NCI-H1092 (cell line): ENCODE measurements at places on chromosomes 16 and 17.
A peak's percentile ranks its signal among the peaks of the same experiment; 100 is the strongest.

DNA sequence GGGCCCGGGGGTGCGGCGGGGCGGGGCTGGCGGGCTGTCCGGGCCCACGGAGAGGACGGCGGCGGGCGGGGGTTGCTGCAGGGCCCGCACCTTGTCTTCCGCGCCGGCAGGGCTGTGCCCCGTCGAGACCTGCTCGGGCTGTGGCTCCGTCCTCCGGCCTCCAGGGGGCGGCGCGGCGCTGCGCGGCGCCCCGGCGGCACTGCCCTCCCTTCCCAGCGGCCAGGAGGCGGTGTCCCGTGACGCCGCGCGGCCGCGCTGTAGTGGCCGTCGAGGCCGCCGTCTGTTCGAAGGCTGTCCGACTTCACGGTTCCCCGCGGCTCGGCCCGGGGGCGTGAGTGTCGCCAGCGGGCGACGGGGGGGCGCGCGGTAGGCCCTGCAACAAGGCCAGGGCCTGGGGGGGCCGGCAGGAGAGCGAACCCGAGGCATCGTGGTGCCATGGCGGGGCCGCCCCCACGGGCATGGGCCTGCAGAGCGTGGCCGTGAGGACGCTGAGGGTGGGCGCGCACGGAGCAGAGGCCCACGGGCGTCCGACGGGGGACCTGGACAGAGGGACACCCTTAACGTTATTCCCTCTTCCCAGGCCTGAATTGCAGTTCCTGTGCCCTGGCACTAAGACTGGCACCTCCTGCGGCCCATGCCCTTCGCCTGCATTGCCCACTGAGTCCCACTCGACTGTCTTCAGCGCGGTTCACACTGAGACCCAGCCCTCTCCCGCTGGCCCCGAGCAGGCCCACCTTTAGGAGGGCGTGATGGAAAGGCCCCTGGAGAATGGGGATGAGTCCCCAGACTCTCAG is at the start of gene PLEKHG4:
PLEKHG4 (plus strand) TSS at position 237 of the 794 bp plus-strand sequence; CDS start at position 750, 513 bp downstream.
- DNase-seq, result peak; percentile 65

GRCh38 chr17:63150490-63150889 is 184.5 kb downstream of the TANC2 start:
- DNase-seq, result no peak

DNA sequence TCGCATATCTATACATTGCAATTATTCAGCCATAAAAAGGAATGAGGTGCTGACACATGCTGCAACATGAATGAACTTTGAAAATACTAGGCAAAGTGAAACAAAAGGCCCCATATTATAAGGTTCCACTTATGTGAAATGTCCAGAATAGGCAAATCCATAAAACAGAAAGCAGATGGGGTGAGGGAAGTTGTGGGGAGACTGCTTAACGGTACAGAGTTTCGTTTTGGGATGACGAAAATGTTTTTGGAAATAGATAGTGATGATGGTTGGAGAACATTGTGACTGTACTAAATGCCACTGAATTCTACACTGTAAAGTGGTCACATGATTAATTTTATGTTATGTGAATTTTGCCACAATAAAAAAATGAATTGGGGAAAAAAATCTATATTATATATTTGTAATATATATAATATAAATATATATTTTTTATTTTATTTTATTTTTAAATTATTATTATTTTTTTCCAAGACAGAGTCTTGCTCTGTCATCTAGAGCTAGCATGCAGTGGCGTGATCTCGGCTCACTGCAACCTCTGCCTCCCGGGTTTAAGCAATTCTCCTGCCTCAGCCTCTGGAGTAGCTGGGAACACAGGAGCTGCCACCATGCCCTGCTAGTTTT is 4.2 kb upstream of the GNA13 start:
- no peak for DNase-seq

DNA sequence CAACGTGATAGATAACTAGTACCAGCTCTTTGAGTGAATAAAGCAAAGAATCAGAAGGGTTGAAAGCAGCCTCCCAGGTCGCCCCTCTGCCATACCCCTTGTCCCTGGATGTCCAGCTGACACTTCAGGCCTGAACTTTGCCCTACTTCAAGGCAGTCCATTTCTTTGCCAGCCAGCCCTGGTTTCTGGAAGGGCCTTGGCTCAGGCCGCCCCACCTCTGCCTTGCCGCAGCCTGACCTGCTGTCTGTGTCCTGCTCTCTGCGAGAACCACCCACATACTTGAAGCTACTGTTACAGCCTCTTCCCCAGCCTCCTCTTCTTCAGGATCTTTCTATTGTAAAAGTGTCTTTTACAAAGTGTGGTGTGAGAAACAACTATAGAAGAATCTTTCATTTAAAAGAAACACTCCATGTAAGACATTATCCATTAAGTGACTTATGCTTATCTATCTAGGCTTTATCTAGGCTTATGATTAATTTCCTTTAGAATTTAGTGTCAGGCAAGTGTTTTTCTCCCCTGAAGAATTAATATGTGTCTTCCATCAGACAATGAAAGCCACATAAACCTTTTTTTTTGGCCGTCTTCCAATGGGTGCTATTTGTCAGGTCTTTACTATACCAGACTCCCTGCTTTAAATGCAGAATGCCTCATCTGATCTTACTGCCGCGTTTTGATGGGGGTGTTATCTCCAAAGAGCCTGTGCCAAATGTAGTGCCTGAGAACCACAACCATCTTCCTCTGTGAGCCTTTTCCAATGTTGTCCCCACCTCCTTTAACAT is 133.9 kb downstream of the SOCS1 start:
- no peak for DNase-seq

- DNase-seq, result no peak
Measured at GRCh38 chr16:82633964-82634600, 7.3 kb downstream of the CDH13 start.

DNA sequence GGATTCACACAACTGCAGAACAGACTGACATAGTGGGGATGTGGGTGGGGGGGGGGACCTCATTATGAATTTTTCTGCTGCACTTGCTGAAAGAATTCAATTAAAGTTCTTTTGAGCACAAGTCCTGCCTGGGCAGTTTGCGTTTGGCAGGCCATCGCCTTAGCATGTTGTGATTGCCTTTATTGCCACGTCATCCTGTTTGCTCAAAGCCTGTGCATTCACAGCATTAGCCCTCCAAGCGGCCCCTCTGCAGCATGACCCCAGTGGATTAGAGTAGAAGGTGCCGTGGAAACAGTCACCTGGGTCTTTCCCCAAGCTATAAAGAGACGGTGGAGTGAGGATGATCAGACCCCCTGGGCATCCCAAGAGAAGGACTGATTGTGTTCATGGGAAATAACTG is 17.2 kb downstream of the MSI2 start:
- no peak for DNase-seq

DNA sequence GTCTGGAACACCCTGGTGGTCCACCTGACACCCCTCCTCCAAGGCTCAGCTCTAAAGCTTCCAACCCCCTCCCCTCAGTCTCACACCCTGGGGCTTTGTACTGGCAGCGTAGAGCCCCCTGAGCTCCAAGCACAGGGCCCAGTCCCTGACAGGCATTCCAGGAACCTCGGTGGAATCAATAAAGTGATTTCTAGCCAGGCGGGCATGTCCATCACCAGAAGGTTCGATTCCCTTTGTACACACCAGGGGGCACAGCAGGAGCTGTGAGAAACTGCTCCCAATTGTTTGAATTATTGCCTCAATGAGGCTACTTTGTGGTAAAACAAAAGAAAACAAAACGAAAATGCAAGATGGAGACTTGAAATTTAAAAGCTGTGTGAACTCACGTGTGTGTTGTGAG is 51.8 kb downstream of the SMPD3 start:
- DNase-seq, result no peak

DNA sequence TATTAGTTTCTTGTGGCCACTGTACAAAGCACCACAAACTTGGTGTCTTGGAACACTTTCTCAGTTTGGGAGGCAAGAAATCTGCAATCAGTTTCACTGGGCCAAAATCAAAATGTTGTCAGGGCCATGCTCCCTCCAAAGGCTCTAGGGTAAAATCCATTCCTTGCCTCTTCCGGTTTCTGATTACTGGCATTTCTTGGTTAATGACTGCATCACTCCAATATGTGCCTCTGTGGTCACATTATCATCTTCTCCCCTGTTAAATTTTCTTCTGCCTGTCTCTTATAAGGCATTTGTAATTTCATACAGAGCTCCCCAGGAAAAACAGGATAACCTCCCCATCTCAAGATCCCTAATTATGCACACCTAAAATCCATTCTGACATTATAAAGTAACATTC is 34.8 kb downstream of the ZNF287 start:
- no peak for DNase-seq

DNA sequence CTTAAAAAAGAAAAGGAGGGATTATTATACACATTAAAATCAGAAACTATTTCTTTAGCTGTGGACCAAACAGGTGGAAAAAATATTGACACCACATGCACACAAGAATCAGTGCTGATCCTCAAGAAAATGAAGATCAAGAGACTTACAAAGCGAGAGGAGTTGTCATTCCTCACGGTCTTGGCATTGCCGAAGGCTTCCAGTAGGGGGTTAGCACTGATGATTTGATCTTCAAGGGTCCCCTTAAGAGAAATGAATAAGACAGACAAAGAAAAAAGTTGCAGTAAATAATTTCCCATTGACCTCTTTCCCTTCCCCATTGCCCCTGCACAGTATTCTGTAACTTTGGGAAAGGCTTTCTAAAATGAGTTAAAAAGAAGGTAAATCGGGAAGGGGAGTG is 6.0 kb downstream of the MYH4 start:
- no peak for DNase-seq

- no peak for DNase-seq
Measured at GRCh38 chr16:11682655-11683096, 14.4 kb downstream of the SNN start.

- no peak for DNase-seq
Measured at GRCh38 chr16:74305978-74306784, 9.6 kb downstream of the PSMD7 start.

DNA sequence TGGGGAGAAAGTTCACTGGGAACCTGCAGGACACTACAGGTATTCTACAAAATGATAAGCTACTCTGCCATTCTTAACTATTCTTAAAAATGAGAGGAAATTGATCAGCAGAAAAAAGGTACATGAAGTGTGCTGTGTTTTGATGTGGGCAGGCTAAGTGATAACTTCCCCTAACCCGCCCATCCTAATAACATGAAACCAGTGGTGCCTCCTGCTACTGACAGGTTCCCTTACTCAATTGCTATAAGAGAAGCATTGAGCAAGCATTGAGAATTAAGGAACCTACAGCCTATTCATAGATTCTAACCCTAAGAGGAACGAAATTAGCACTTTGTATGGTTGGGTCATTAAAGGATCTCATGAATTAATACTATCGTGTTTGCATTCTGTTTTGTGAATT is 18.9 kb downstream of the XYLT1 start:
- DNase-seq, result no peak

- DNase-seq, result no peak
Measured at GRCh38 chr17:61410141-61411010, 10.7 kb downstream of the TBX2 start.

- DNase-seq, result no peak
Measured at GRCh38 chr16:15723808-15724207, 73.8 kb downstream of the NDE1 start.

GRCh38 chr17:41532947-41533570 is 5.0 kb upstream of the KRT19 start:
- DNase-seq, result no peak

DNA sequence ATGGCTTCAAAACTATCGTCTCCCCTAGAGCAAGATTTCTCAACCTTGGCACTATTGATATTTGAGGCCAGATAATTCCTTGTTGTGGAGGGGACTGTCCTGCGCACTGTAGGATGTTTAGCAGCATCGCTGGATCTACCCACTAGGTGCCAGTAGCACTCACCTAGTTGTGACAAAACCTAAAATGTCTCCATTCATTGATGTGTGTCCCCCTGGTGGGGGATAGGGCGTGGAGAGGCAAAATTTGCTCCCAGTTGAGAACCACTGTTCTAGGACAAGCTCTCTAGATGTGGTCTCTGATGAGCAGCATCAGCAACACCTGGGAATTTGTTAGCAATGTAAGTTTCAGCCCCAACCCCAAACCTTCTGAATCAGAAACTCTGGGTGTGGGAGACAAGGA is 259.0 kb downstream of the XYLT1 start:
- no peak for DNase-seq

DNA sequence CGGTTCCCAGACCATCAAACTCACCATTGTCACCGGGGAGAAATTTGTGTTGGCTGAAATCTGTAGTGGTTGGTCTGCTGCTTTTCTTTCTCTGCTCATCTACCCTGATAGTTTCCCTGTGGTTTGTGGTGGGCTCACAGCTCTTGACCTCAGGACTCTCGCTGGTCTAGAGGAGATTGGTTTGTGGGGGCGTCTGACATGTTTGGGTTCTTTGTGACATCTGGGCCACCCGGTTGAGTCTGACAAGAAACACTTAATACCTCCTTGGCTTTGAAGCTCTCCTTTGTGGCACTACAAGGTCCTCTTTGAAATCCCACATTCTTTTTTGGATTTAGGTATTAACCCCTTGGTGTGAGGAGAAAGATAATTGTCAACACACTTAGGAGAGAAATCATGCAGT is 662.0 kb downstream of the WWOX start:
- DNase-seq, result no peak

GRCh38 chr16:49615576-49615975 is 240.3 kb downstream of the ZNF423 start:
- DNase-seq, result no peak

GRCh38 chr16:11609474-11610120 is 22.9 kb upstream of the LITAF start:
- DNase-seq, result no peak

DNA sequence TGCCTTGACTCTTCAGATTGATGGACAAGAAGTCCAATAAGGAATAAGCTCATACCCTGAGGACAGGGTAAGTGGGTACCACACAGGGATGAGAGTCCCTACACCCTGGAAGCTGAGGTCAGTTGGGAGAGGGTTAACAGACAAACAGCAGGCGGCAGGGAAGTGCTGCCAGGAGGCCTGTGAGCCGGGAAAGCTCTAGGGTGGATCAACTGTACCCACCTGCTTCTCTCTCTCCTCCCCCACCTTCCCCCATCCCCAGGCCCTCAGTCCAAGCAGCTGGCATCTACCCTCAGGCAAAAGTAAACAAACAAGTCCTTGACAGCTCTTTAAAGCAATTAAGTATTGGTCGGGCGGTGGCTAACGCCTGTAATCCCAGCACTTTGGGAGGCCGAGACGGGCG is 20.7 kb upstream of the MYLK3 start:
- peak; percentile 82 for DNase-seq

GRCh38 chr17:79622122-79622601 is 11.3 kb upstream of the RBFOX3 start:
- peak; percentile 16 for DNase-seq

- DNase-seq, result no peak
Measured at GRCh38 chr17:21113716-21114115, 13.0 kb upstream of the DHRS7B start.

- DNase-seq, result no peak
Measured at GRCh38 chr17:61323003-61323908, 76.4 kb upstream of the TBX2 start.

DNA sequence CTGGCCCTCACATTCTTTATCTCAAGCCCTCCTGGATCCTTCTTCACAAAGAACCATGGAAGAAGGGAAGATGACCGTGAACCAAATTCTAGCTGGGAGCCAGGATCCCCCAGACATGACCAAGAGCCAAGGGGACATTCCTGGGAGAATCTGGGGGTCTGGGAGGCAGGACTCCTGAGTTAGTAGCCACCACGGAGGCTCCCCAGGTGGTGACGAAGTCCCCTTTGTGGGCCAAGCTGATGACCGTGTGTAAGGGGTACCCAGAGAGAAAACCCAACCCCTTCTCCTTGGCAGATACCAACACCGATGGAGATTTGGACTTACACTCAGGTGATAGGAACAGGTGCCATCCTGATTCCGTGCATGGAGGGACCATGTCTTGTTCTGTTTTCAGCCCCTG is 6.8 kb upstream of the GFAP start:
- no peak for DNase-seq
